ENCODE measurements at places on chromosomes 6 and 20. TPM values are rescaled to one million over a fixed set of nuclear protein-coding genes. Genes with fewer than 3 reads are reported as not detected.

GRCh38 chr6:118297821-118298220, 250.3 kb upstream of the PLN start:
- no peaks in the 10 kb centered on the region for H3K27me3 ChIP-seq
- H3K36me3 ChIP-seq: no peaks in the 10 kb centered on the region
- no peak overlapping the region for H3K27ac ChIP-seq
- no peaks in the 10 kb centered on the region for H3K4me1 ChIP-seq
- no peak for DNase-seq

- H3K27ac ChIP-seq: no peak overlapping the region
- no peaks in the 10 kb centered on the region for H3K4me1 ChIP-seq
- no peaks in the 10 kb centered on the region for H3K36me3 ChIP-seq
- no peaks in the 10 kb centered on the region for H3K27me3 ChIP-seq
These were observed 148.0 kb upstream of the KCNK16 start for GRCh38 chr6:39470506-39470905.

DNA sequence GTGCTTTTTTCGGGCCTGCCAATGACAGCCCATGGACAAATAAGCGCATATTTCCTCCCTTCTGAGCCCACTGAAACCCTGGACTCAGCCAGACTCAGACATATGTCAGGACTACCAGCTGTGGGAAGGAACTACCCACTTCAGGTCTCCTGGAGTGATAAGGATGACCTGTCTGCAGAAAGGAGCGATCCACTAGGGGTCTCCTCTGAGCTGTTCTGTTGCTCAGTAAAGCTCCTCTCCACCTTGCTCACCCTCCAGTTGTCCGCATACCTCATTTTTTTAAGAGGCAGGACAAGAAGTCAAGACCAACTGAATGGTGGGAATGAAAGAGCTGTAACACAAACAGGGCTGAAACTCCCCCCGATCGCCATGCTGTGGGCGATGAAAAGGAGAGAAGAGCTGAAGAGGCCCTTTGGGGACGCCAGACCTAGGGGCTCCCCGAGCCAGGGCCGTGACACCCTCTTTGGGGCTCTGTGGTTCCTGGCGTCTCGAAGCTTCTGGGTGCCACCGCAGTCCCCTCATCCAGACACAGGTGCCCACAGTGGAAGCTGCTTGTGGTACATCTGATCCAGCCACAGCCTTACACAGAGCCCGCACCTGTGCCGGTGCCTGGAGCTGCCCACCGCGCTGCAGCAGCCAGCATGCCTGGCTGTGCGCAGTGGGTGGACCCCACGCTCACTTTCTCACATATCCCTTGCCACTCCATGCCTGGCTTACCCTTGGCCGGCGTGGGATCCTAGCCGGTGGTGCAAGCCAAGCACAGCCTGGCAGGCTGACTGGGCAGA, 68.8 kb downstream of the EYS start:
- no peaks in the 10 kb centered on the region for H3K27me3 ChIP-seq
- no peaks in the 10 kb centered on the region for H3K36me3 ChIP-seq

- DNase-seq: no peak
These were observed 196.7 kb downstream of the TFAP2B start for GRCh38 chr6:51015394-51015793.

DNA sequence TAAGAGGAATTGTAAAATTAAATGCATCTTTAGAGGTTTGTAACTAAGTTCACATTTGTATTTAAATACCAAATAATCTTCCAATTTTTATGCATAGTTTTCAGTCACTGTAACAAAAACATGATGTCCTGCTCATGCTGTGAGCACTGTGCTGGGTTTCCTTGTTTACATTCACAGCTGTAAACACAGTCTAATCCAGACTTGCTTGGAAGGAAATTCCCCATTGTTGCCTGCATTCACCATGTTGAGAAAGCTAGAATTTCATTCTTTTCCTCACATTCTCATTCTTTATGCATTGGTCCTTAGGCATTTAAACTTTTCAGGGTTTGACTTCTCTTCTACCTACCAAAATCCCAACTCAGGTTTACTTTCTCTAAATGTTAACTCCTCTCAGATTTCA, 242.0 kb upstream of the TBX18 start:
- peak overlapping the region; percentile 55 for H3K27ac ChIP-seq
- peak overlapping the region; percentile 61 for H3K4me3 ChIP-seq
- no peak for DNase-seq
- peaks cover 10% of the 10 kb centered on the region for H3K4me1 ChIP-seq
- 0 out of 2 replicates have a peak, but pooled peaks cover 6% of the 10 kb centered on the region for H3K36me3 ChIP-seq

The ANKRD66 gene
- total RNA-seq: not detected

The NHSL1 gene
- 30.8 TPM for total RNA-seq

DNA sequence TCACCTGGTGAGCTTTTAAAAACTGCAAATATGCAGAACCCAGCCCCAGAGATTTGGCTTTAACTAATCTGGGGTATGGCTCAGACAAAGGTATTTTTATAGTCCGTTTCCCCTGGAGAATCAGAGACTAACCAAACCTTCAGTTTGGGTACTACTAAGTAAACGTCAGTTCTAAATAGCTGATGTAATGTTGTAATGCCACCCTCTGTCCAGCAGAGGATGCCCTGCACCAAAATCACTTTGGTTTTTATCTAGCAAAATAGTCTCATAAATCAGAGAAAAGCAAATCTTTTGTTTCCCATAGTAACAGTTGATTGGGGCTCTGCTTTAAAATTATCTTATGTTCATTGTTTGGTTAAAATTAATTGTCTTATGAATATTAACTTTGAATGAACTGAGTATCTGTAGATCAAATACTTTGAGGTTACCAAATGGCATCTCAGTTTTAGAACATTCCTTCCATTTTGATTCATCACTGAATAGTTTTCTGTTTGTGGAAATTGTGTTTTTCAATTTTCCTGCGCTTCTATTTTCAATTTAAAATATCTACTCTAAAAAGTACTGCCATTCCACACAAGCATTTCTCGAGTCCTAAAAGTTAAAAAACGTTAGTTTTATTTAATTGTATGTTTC, 278.3 kb upstream of the PLCB4 start:
- DNase-seq: no peak
- H3K27me3 ChIP-seq: no peaks in the 10 kb centered on the region
- H3K4me1 ChIP-seq: no peaks in the 10 kb centered on the region
- H3K27ac ChIP-seq: no peak overlapping the region
- H3K4me3 ChIP-seq: no peak overlapping the region

DNA sequence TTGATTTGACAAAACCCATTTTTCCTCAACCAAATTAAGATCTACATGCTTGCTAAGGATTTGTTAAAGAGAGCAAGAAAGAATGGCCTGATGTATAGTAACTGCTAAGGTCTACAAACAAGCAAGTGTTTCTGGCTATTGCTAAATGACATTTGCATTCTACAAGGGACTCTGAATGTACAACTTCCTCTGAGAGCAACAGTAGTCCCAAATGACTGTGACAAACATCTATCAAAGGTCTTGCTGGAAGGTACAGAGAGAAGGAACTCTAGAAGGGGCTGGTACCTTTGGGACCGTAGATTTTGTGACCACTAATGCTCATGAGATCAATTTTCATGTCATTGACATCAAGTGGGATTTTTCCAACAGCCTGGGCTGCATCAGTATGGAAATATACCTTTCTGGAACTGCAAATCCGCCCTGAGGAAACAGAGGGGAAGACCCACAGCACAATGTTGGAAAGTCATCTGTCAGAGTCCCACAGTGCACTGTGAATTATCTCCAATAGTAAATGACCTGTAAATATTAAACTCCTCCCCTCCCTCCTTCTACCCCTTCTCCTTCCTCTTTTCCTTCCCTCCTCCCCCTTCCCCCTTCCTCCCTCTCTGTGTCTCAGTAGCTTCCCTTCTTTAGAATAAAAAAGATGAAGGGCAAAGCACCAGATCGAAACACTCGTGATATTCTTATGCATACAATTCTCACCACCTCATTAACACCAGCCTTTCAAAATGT, 15.9 kb upstream of the CPNE1 start:
- no peaks in the 10 kb centered on the region for H3K27me3 ChIP-seq
- H3K27ac ChIP-seq: no peak overlapping the region
- no peak for DNase-seq
- H3K4me3 ChIP-seq: no peak overlapping the region
- H3K4me1 ChIP-seq: no peaks in the 10 kb centered on the region

DNA sequence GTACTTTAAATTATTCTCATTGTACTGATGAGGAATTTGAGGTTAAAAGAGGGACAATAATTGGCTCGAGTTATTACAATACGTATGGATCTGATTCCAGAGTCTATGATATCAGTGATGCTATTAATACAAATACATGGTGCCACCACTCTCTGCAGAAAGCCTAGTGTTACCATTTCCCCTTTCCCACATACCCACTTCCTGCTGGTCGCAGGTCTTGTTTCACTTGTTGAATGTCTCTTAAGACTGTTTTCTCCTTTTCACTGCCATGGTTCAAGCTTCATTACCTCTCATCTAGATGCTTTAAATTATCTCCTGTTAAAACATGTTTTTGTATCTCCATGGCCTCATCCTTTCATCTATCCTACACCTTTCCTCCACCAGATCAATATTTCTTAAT, 62.0 kb downstream of the FHL5 start:
- no peak for DNase-seq
- H3K4me3 ChIP-seq: no peak overlapping the region
- H3K4me1 ChIP-seq: no peaks in the 10 kb centered on the region
- H3K36me3 ChIP-seq: no peaks in the 10 kb centered on the region
- no peaks in the 10 kb centered on the region for H3K27me3 ChIP-seq
- H3K27ac ChIP-seq: no peak overlapping the region

- no peaks in the 10 kb centered on the region for H3K4me1 ChIP-seq
- no peak overlapping the region for H3K27ac ChIP-seq
- no peak overlapping the region for H3K4me3 ChIP-seq
- peaks cover 46% of the 10 kb centered on the region for H3K36me3 ChIP-seq
These were observed 61.7 kb downstream of the PYGB start for GRCh38 chr20:25309395-25310267.

- H3K36me3 ChIP-seq: no peaks in the 10 kb centered on the region
- H3K27ac ChIP-seq: no peak overlapping the region
- no peaks in the 10 kb centered on the region for H3K4me1 ChIP-seq
- no peaks in the 10 kb centered on the region for H3K27me3 ChIP-seq
These were observed 210.2 kb upstream of the THEMIS start for GRCh38 chr6:128111096-128111495.

The ESF1 gene
- 36.9 TPM for total RNA-seq

The ITCH gene
- total RNA-seq: 55.9 TPM

- no peak overlapping the region for H3K4me3 ChIP-seq
- no peaks in the 10 kb centered on the region for H3K27me3 ChIP-seq
- no peak for DNase-seq
- no peaks in the 10 kb centered on the region for H3K36me3 ChIP-seq
- no peak overlapping the region for H3K27ac ChIP-seq
These were observed 232.5 kb downstream of the LAMA2 start for GRCh38 chr6:129115471-129115870.

DNA sequence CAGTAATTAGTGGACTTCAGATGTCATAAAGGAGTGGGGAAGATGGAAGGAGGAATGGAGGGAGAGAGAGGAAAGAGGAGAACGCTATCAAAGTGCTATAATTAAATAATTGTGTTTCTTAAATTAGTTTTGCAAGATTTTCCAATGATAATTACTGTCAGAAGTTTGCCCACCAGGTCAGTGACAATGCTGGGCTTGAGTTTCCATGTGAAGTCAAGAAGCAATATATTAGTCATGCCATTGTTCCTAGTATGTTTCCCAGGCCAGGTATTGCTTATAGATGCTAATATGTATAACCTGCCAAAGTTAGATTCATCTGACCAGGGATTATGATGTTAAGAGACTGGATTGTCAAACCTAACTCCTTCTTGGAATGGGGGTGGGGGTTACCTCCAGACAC, 131.9 kb downstream of the GJA10 start:
- no peak for DNase-seq
- no peaks in the 10 kb centered on the region for H3K36me3 ChIP-seq
- no peak overlapping the region for H3K4me3 ChIP-seq
- no peaks in the 10 kb centered on the region for H3K27me3 ChIP-seq
- no peak overlapping the region for H3K27ac ChIP-seq
- H3K4me1 ChIP-seq: no peaks in the 10 kb centered on the region

DNA sequence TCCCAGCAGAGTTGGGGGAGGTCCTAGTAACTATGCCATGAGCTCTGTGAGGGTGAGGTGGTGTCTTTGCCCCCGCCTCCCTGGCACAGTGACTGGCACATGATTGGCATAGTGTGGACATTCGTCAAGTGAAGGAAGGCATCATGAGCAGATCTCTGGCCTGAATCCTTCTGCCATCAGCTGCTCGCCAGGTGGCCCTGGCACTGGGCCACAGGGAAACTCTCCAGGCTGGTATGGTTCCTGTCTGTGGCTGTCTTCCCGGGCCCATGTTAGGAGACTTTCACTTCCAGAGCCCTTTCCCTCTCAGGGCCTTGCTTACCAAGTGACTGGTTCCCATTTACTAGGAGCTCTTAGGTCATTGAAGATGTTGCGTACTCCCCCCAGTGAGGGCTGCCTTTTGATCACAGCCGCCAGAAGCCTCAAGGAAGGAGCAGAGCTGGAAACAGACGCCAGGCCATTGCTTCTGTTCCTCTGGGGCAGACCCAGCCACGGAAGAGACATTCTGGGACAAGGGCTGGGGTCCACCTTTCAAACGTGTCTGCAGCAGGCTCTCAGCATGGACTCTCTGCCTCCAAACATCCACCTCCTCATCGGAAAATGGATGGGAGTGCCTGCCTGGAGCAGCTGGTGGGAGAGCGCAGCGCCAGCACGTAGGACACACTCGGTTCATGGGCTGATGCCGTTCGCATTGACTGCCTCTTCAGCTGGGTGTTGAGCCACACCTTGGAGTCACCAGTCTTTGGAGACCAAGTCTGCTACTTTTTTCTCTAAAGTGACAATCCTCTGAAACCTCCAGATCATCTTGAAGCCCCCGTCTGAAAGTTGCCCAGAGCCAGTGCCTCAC, 67.2 kb downstream of the PTPN1 start:
- DNase-seq: no peak
- no peak overlapping the region for H3K4me3 ChIP-seq
- no peak overlapping the region for H3K27ac ChIP-seq
- H3K4me1 ChIP-seq: no peaks in the 10 kb centered on the region

GRCh38 chr6:6760002-6760401, 171.5 kb downstream of the LY86 start:
- no peaks in the 10 kb centered on the region for H3K4me1 ChIP-seq
- peak overlapping the region; percentile 66 for H3K4me3 ChIP-seq
- no peak overlapping the region for H3K27ac ChIP-seq
- no peak for DNase-seq
- H3K27me3 ChIP-seq: no peaks in the 10 kb centered on the region
- H3K36me3 ChIP-seq: no peaks in the 10 kb centered on the region

GRCh38 chr6:43246301-43247113, 3.2 kb downstream of the TTBK1 start:
- peak; percentile 98 for DNase-seq
- H3K36me3 ChIP-seq: no peaks in the 10 kb centered on the region
- H3K27me3 ChIP-seq: peaks cover 25% of the 10 kb centered on the region
- peak overlapping the region; percentile 91 for H3K4me3 ChIP-seq

DNA sequence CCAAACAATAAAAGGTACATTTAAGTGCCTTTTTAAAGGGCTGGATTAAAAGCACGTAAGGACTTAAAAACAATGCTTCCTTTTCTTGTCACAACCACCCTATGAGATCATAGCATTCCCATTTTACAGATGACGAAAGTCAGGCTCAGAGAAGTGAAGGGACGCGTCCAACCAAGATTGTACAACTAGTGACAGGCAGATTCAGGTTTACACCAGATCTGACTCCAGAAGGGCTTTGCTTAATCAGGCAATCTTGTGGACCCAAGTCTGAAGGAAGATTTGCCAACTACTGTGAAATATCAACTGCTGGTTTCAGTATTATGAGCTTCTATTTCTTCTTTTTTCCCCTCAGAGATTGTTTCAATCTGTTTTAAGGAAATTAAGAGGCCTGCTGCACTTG, 877 bp downstream of the ENPP4 start:
- no peaks in the 10 kb centered on the region for H3K27me3 ChIP-seq
- no peak for DNase-seq
- H3K36me3 ChIP-seq: no peaks in the 10 kb centered on the region
- no peak overlapping the region for H3K27ac ChIP-seq

- H3K27me3 ChIP-seq: no peaks in the 10 kb centered on the region
- DNase-seq: no peak
- no peaks in the 10 kb centered on the region for H3K36me3 ChIP-seq
These were observed 384.8 kb downstream of the ADGRB3 start for GRCh38 chr6:69019832-69020231.

The GNAS-AS1 gene
- 11.3 TPM for total RNA-seq
